Frontal cortex (tissue), 4 donors: ENCODE measurements at places on chromosomes 12 and 14.

DNA sequence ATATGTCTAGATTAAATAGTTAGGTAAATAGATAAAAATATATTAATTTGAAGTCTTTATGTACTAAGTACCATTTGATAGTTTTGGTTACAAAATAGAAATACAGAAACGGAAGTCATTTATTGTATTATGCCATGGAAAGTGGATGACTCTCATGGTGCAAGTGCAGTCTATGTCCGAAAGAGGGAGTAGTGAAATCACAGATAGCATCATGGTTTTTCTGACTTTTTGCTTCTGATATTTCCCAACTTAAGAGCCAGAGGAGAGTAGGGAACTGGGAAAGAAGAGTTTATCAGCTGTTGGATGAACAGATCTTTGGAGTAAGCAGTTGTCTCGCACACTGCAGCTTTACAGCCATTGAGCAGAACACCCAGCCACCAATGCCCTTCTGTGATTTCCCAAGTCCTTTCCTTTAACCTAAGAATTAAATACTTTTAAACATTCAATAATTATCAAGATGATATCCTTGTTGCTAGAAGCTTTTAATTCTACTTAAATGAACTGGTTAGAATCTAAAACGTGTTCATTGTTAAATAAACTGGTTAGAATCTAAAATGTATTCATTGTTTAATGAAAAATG is 18.4 kb upstream of the SRGAP1 start:
- DNase-seq, result peak; percentile 60

DNA sequence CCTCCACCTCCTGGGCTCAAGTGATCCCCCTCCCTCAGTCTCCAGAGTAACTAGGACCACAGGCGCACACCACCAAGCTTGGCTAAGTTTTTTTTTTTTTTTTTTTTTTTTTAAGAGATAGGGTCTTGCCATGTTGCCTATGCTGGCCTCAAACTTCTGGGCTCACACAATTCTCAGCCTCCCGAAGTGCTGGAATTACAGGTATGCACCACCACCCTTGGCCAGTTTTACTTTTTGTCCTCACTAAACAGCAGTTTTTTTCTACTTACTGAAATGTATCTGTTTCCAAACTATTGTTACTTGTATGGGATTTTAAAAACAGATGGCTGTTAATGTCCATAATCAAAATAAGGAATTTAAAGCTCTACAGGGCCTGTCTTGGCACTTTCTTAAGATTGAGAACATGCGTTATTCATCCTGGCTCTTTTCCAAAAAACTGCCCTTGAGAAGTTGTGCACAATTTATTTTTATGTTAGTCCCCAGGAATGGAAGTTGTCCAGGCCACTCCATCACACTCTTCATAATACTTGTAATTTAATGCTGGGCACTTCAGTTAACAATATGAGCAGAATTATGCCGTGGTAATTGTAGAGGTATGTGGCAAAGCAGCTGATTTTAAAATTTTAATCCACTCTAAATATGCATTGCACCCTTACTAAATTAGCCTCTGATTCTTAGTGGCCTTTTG is 51.9 kb upstream of the REP15 start:
- DNase-seq, result no peak

- DNase-seq, result peak; percentile 16
Observed at GRCh38 chr12:94753036-94753679, 102.8 kb upstream of the TMCC3 start.

GRCh38 chr12:101599311-101599710 is 4.5 kb downstream of the MYBPC1 start:
- no peak for DNase-seq

GRCh38 chr14:103292426-103293374 is 41.3 kb upstream of the EIF5 start:
- peak; percentile 83 for DNase-seq

DNA sequence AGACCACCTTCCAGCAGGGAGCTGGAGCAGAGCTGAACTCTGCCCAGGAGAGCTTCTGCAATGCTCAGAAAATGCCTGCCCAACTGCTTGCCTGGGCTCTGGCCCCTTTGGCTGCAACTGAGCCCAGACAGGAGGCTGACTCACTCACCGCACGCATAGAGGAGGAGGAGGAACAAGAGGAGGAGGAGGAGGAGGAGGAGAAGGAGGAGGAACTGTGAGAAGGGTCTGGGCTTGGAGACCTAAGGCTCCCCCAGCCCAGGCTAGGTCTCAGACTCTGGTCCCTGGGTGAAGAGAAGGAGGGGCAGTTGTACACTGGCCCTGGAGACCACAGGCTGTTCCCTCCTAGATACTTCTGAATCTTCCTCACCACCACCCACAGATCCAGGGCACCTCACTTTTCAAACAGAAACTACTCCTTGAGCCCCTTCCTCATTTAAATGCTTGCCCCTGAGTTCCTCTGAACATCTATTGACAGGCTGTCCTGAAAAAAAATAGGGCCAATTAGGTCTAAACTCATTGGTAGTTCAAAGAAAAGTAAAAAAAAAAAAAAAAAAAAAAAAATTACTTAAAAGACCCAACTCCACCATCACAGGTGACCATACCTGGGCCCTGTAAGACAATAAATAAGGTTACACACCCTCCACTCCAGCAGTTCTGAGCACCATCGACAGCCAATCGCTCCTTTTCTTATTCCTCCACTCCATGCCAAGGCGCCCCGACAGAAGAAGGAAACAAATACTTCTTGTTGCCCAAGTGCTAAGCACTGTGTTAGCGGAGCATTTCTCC is 674 bp downstream of the VDR start:
- DNase-seq, result no peak

DNA sequence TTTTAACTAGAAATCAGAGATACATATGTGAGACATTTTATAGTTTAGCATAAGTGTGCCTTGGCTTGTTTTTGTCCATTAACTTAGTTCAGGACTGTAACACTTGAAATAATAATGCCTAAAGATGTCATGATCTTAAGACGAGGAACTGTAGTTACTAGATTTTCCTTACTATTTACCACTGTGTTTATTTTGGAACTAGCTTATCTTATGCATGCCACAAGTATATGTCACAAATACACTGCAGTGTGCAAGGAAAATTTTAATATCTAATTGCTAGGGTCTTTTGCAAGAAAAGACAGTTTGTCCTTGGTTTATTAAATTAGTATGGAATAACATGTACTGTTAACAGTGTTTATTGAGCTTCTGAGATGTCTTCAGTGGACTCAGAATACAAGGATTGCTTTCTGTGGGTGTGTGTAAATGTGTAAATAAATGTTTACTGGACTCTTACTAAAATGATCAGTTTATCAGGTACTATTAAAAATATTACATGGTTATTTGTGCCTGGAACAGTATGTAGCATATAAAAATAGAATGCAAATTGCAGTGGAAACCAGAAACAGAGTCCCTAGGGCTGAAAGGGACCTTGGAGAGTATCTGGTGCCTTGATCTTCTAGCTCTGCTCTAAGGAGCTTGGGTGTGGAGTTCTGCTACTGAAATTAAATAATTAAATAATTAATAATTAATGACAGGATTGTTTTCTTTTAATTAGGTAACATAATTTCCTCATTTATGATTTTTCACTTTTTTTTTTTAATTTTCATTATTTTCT is 58.1 kb downstream of the FGD4 start:
- DNase-seq, result no peak

- DNase-seq, result no peak
Observed at GRCh38 chr12:64009321-64010068, 165.0 kb downstream of the SRGAP1 start.

GRCh38 chr12:112325622-112326207 is 56.5 kb downstream of the HECTD4 start:
- DNase-seq, result no peak

DNA sequence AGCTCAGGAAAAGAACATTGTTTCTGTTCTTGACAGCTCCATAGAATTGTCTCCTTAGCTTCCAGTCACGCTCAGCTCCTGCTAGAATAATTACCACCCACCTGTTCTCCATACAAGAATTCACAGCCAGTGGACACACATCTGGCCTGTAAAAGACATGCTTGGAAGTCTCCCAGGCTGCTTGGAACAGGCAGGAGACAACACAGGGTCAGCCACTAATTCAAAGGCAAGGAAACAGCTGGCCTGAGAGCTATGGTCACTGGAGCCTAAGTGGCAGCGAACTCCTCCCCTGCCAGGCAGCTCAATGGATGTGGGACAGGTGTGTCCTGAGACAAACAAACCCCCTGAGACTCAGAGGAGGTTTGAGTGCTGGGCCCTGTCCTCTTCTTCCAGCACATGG is 22.9 kb upstream of the LTBP2 start:
- DNase-seq, result no peak

- DNase-seq, result no peak
Observed at GRCh38 chr14:70425354-70425753, 8.5 kb upstream of the SYNJ2BP start.

- peak; percentile 23 for DNase-seq
Observed at GRCh38 chr12:55068416-55069010, 48.7 kb downstream of the NEUROD4 start.

DNA sequence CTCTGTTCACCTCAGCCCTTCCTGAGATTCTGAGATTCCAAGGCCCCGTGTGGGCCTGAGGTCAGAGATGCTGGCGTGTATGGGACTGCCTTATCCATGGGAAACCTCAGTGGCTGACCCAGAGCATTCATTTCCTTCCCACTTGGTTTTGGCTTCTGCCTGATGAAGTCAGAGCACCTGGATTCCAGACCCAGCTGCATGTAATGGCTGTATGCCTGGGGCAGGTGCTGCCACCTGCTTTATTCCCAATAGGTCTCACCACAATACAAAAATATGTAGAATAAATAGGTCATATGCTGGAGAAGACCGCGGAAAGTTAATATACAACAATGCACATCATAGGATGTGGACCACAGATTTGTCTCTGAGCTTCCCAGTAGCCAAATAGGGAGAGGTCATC is 25.6 kb downstream of the FIGNL2 start:
- no peak for DNase-seq

GRCh38 chr14:99511421-99512109 is 30.4 kb downstream of the CCNK start:
- no peak for DNase-seq

DNA sequence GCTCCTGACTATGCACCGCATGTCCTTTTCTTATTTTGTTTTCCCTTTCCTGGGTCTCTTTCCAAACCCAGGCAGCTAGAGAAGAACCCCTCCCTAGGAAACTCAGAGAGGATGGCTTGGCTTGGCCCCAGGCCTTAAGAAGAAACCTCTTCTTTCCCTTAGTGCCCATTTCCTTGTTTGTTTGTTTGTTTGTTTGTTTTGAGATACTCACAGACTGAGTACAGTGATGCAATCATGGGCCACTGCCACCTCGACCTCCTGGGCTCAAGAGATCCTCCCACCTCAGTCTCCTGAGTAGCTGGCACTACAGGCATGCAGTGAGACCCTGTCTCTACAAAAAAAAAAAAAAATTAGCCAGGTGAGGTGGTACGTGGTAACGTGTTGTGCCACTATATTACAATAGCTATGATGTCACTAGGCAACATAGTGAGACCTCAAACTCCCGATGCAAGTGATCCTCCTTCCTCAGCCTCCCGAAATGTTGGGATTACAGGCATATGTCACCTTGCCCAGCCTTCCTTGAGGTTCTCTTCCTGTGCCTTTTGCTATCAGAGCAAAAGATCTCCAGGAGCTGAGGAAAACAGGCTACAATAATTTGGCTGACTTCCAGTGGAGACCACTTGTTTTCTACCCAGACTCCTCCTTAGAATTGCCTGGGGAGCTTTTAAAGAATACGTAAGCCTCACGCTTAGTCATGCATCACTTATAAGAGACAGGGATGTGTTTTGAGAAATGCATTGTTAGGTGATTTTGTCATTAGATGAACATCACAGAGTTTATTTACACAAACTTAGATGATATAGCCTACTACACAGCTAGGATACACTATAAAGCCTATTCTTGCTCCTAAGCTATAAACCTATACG is 34.5 kb upstream of the LGALS3 start:
- DNase-seq, result no peak

- no peak for DNase-seq
Observed at GRCh38 chr12:65536876-65537681, 258.6 kb downstream of the MSRB3 start.

- DNase-seq, result no peak
Observed at GRCh38 chr14:95344536-95344935, 24.8 kb upstream of the CLMN start.

- no peak for DNase-seq
Observed at GRCh38 chr12:52137746-52138145, 54.1 kb downstream of the KRT80 start.

- no peak for DNase-seq
Observed at GRCh38 chr12:20602641-20603391, 92.3 kb upstream of the SLCO1C1 start.

DNA sequence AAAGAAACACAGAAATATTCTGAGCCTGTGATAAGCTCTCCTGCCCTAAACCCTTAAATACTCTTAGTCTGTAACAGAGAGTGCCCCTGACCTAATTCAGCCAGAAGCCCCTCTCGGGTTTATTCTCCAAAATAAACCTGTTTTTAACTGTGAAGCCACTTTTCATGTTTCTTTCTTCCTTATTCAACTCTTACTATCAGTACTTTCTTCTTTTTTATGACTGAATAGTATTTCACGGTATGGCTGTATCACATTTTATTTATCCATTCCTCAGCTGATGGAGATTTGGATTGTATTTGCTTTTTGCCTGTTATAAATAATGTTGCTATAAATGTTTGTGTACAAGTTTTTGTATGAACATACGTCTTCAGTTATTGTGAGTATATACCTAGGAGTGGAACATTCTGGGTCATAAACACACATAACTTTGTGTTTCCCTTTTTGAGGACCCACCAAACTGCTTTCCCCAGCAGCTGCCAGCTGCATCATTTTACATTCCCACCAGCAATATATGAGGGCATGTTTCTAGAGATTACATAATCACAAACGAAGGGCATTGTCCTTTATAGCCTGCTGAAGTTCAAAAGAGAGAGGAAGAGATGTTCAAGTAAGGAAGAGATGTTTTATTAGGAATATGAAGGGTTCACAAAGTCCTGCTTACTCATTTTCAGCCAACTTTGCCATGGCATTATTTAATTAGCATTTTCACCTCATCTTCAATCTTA is 199.4 kb upstream of the NUDT4 start:
- no peak for DNase-seq

DNA sequence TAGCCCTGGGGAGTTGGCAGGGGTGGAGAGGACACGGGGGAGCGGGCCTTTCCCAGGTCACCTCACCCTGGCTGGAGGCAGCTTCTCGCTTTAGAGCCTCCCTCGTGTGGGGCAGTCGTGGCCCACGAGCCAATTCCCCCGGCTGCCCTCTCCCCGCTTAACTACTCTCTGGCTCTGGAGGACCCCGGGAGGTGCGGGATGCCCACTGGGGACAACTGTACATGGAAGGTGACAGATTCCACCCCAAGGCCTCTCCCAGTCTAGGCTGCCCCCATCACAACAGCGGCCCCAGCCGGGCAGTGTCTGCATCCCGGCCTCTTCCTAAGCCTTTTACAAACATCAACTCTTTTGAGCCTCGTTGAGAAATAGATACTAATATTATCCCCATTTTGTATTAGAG is 78.1 kb downstream of the KIF26A start:
- DNase-seq, result no peak

GRCh38 chr12:124452576-124453331 is 114.7 kb downstream of the NCOR2 start:
- no peak for DNase-seq
